WTC11 (cell line): ENCODE measurements at places on chromosomes 7 and 10.

GRCh38 chr7:41045556-41046123 is 657.2 kb downstream of the INHBA start:
- H3K36me3 ChIP-seq = no peaks in the 10 kb centered on the region
- DNase-seq = no peak
- H3K4me3 ChIP-seq = no peak overlapping the region

- no peak for DNase-seq
- no peak overlapping the region for H3K27ac ChIP-seq
- peaks cover 9% of the 10 kb centered on the region for H3K27me3 ChIP-seq
- no peak overlapping the region for H3K4me3 ChIP-seq
- peaks cover 71% of the 10 kb centered on the region for H3K36me3 ChIP-seq
- no peaks in the 10 kb centered on the region for H3K4me1 ChIP-seq
Measured at GRCh38 chr7:154672659-154673415, 330.1 kb downstream of the PAXIP1 start.

DNA sequence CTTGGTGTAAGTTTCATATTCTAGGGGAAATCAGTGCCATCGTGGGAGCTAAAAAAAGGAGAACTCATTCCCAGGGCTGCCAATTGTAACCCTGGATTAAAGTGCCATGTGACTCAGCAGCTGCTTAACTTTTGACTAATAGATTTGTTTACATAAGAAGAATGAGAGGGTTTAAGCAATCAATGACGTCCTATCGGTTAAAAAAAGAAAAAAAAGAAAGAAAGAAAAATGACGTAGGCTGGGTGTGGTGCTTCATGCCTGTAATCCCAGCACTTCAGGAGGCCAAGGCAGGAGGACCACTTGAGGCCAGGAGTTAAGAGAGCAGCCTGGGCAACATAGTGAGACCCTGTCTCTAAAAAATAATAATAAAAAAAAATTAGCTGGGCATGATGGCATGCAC is 116.2 kb upstream of the AFAP1L2 start:
- peak overlapping the region; percentile 78; the same call in 1 of the 2 replicates for H3K27ac ChIP-seq
- peaks cover 83% of the 10 kb centered on the region for H3K4me1 ChIP-seq
- no peaks in the 10 kb centered on the region; the same call in 1 of the 2 replicates for H3K36me3 ChIP-seq
- DNase-seq = no peak
- no peaks in the 10 kb centered on the region for H3K27me3 ChIP-seq

DNA sequence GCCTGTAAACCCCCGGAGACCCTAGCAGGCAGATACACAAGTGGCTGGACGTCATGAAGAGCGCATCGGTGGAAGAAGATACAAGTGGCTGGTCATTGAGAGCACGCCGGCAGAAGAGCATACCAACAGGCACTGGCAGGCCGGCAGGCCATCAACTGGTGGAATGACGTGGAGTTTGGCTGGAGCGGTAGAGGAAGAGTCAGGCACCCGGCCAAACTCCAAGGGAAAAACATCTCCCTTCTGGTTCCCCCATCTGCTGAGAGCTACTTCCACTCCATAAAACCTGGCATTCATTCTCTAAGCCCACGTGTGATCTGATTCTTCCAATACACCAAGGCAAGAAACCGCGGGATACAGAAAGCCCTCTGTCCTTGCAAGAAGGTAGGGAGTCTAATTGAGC is 113.4 kb upstream of the NPSR1 start:
- H3K36me3 ChIP-seq = peaks cover 12% of the 10 kb centered on the region
- DNase-seq = no peak
- no peak overlapping the region for H3K4me3 ChIP-seq
- no peaks in the 10 kb centered on the region for H3K27me3 ChIP-seq
- no peaks in the 10 kb centered on the region for H3K4me1 ChIP-seq

DNA sequence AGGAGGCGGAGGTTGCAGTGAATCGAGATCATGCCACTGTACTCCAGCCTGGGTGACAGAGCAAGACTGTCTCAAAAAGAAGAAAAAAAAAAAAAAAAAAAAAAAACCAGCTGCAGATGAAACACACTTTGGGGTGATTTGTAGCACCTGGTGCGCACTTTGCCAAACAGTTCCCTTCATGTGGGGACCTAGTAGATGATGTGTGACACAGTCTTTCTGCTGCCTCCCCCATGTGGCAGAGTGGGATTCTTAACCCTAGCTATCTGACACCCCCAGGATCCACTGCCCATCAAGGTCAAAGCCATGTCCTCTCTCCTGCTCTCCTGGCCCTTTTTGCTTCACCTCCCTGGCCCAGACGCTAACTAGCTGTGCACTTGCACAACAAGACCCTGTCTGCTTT is 52.1 kb upstream of the PDZD8 start:
- H3K4me3 ChIP-seq = no peak overlapping the region
- H3K27ac ChIP-seq = no peak overlapping the region
- peaks cover 11% of the 10 kb centered on the region for H3K27me3 ChIP-seq
- no peak for DNase-seq
- peaks cover 39% of the 10 kb centered on the region for H3K4me1 ChIP-seq
- no peaks in the 10 kb centered on the region for H3K36me3 ChIP-seq

GRCh38 chr7:2190531-2190930 is 42.2 kb downstream of the MAD1L1 start:
- no peak overlapping the region for H3K27ac ChIP-seq
- DNase-seq = no peak
- no peaks in the 10 kb centered on the region for H3K27me3 ChIP-seq
- peaks cover 56% of the 10 kb centered on the region for H3K36me3 ChIP-seq
- H3K4me1 ChIP-seq = no peaks in the 10 kb centered on the region

GRCh38 chr7:30479202-30480120 is 877 bp upstream of the NOD1 start:
- peak overlapping the region; percentile 80 for H3K4me3 ChIP-seq
- H3K27ac ChIP-seq = no peak overlapping the region
- H3K27me3 ChIP-seq = peaks cover 12% of the 10 kb centered on the region
- no peak for DNase-seq
